ENCODE measurements at places on chromosomes 1 and 21. TPM values are rescaled to one million over a fixed set of nuclear protein-coding genes. Genes with fewer than 3 reads are reported as not detected.

The OLIG1 gene
- 5.1 TPM for total RNA-seq

The SSX2IP gene
- 128 TPM for total RNA-seq

The LCE1D gene
- not detected for total RNA-seq

The FCER1G gene
- total RNA-seq = 13.3 TPM

The FLG2 gene
- 0.31 TPM for total RNA-seq

The LENEP gene
- total RNA-seq = not detected

The SPATA17 gene
- total RNA-seq = 36.5 TPM

- H3K4me1 ChIP-seq = no peaks in the 10 kb centered on the region
- no peaks in the 10 kb centered on the region for H3K36me3 ChIP-seq
- H3K4me3 ChIP-seq = no peak overlapping the region
- no peaks in the 10 kb centered on the region for H3K27me3 ChIP-seq
Observed at GRCh38 chr1:114302821-114303220, 149.2 kb upstream of the SYT6 start.

GRCh38 chr1:208225954-208226937, 17.9 kb downstream of the PLXNA2 start:
- peaks cover 12% of the 10 kb centered on the region for H3K4me1 ChIP-seq
- no peaks in the 10 kb centered on the region for H3K36me3 ChIP-seq
- no peaks in the 10 kb centered on the region for H3K27me3 ChIP-seq
- no peak overlapping the region for H3K27ac ChIP-seq
- no peak for DNase-seq

DNA sequence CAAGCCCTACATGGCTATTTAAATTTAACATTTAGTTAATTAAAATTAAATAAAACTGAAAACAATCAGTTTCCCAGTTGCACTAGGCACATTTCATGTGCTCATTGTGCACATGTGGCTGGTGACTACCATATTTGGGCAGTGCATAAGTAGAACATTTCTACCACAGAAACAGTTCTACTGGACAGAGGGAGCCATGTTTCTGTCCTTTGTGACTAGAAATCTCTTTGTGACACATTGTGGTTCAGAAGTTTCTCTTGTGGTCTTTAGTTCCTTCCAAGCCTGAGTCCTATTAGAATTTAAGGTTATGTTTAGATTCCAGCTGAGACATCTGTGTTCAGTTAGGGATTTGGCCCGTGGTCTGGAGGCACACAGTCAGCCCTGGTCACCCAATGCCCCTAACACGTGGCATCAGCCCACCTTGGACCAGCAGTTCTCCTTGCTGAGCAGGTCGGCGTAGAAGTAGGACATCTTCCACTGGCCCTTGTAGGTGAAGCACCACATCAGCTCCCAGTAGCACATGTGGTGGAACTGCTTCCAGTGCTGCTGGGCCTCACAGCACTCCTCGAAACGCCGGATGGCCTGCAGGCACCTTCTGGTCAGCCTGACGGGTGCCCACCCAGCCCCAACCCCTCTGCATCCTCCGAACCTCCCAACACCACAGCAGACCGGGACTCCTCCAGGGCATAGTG, 29.1 kb downstream of the TTC39A start:
- peaks cover 12% of the 10 kb centered on the region for H3K4me1 ChIP-seq
- no peak for DNase-seq

- H3K27ac ChIP-seq = no peak overlapping the region
- H3K27me3 ChIP-seq = no peaks in the 10 kb centered on the region
- DNase-seq = no peak
- no peak overlapping the region for H3K4me3 ChIP-seq
- H3K4me1 ChIP-seq = peaks cover 3% of the 10 kb centered on the region
- no peaks in the 10 kb centered on the region for H3K36me3 ChIP-seq
Observed at GRCh38 chr1:162090378-162090777, 20.9 kb downstream of the NOS1AP start.

DNA sequence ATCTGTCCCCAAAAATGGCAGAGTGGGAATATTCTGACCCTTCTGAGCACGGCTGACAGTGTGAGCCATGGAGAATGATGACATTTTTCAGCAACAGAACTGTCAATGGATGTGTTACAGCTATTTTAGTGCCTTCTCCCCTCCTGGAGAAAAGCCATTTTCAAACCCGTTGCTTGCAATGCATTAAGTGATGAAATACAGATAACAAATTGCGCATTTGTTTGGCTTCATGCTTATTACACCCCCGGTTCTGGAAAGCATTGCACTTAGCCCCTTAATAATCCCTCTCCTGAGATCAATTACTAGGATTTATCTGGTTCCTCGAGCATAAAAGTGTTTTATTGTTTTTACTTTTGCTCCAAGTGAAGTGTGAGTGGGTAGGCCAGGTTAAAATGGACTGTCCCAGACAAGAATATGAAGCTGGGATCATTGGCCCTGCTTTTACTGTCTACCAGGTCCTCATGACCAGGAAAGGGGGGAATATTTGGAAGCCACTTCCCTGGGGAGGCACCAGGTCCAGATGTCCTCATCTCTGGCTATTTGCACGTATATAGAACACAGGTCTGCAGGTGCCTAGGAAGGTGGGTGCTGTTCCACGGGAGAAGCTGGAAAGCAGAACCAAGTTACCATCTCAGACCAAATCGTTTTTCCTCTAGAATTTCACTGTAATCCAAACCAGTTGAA, 37.5 kb upstream of the HHAT start:
- DNase-seq = no peak
- no peaks in the 10 kb centered on the region for H3K36me3 ChIP-seq
- H3K4me1 ChIP-seq = peaks cover 32% of the 10 kb centered on the region
- H3K27me3 ChIP-seq = no peaks in the 10 kb centered on the region
- H3K4me3 ChIP-seq = no peak overlapping the region

DNA sequence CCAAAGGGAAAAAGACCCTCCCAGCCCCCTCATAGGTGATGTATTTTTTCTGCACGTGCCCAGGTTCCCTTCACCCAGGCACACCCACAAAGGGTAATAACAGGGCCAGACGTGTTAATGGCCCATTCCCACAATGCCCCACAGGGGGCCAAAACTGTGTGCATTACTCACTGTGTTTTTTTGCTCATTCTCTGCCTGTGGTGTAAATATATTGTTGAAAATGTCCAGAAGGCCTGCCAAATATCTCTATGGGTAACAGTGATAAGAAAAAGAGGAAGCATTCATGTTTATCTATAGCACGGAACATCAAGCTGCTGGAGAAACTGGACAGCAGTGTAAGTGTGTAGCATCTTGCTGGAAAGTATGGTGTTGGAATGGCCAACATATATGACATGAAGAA, 21.9 kb downstream of the RHEX start:
- no peak overlapping the region for H3K4me3 ChIP-seq
- no peaks in the 10 kb centered on the region for H3K4me1 ChIP-seq
- H3K36me3 ChIP-seq = no peaks in the 10 kb centered on the region

GRCh38 chr1:169676001-169676400, 35.4 kb downstream of the SELL start:
- no peak overlapping the region for H3K4me3 ChIP-seq
- H3K4me1 ChIP-seq = peaks cover 5% of the 10 kb centered on the region
- DNase-seq = no peak
- H3K27me3 ChIP-seq = no peaks in the 10 kb centered on the region
- no peaks in the 10 kb centered on the region for H3K36me3 ChIP-seq

- no peak overlapping the region for H3K27ac ChIP-seq
- no peaks in the 10 kb centered on the region for H3K4me1 ChIP-seq
- no peaks in the 10 kb centered on the region for H3K27me3 ChIP-seq
Observed at GRCh38 chr1:170460001-170460400, 72.0 kb upstream of the GORAB start.

DNA sequence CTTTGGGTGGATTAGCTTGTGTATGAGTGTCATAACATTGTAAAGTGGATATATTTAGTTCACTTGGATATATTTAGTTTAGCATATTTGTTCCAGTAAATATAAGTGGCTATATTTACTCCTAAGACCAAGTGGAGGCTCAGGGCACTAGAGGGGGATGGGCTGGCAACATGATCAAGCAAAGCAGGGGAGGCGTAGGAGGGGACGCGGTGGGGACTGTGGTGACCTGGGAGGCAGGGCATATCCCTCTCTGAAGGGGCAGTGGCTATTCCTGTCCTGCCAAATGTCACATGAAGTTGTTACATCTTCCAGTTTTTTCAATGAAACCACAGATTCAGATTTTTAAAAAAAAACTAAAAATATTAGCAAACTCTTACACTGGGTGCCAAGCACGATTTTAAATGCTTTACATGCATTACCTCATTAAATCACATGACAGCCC, 51.9 kb upstream of the EDN2 start:
- H3K4me3 ChIP-seq = no peak overlapping the region
- no peak for DNase-seq
- no peaks in the 10 kb centered on the region for H3K27me3 ChIP-seq
- H3K4me1 ChIP-seq = peaks cover 14% of the 10 kb centered on the region

GRCh38 chr1:33140153-33141149, 41.4 kb downstream of the TRIM62 start:
- no peak overlapping the region for H3K4me3 ChIP-seq
- H3K4me1 ChIP-seq = peaks cover 8% of the 10 kb centered on the region
- H3K36me3 ChIP-seq = no peaks in the 10 kb centered on the region
- H3K27ac ChIP-seq = no peak overlapping the region
- DNase-seq = no peak

GRCh38 chr1:188140958-188141357, 1312.2 kb downstream of the PLA2G4A start:
- no peak overlapping the region for H3K4me3 ChIP-seq
- H3K27me3 ChIP-seq = no peaks in the 10 kb centered on the region
- H3K4me1 ChIP-seq = no peaks in the 10 kb centered on the region

DNA sequence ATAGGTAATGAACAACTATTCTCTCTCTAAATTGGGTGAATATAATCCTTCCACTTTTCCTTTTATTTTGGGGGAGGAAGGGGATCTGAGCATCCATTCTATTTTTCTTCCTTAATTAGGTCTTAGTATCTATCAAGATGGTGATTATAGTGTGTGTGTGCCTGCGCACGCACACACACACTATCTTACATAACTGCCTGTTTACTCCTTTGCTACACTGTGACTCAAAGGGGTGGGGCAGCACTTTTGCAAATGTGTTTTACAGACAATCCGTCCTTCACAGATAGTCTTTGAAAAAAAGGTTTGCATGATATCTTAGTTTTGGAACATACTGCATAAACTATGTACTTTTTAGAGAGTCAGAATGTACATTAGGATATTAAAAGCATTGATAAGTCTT, 191.5 kb downstream of the SDCCAG8 start:
- no peaks in the 10 kb centered on the region for H3K27me3 ChIP-seq
- H3K4me3 ChIP-seq = no peak overlapping the region
- no peaks in the 10 kb centered on the region for H3K4me1 ChIP-seq
- DNase-seq = peak; percentile 47
- H3K27ac ChIP-seq = no peak overlapping the region
- no peaks in the 10 kb centered on the region for H3K36me3 ChIP-seq

DNA sequence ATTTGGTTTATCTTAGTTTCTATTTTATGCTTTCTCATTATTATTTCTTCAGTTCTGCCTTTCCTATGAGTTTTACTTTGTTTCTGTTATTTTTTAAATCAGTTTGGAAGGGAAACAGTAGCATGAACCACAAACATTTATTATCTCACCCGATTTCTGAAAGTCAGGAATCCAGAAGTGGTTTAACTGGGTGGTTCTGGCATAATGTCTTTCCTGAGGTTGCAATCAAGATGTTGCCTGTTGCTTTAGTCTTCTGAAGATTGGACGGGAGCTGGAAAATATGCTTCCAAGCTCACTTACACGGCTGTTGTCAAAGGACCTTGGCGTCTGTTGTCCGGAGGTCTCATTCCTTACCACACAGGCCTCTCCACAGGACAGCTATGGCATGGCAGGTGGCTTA, 50.4 kb downstream of the SNRPE start:
- no peak overlapping the region for H3K27ac ChIP-seq
- no peak for DNase-seq
- no peaks in the 10 kb centered on the region for H3K27me3 ChIP-seq
- H3K4me3 ChIP-seq = no peak overlapping the region

DNA sequence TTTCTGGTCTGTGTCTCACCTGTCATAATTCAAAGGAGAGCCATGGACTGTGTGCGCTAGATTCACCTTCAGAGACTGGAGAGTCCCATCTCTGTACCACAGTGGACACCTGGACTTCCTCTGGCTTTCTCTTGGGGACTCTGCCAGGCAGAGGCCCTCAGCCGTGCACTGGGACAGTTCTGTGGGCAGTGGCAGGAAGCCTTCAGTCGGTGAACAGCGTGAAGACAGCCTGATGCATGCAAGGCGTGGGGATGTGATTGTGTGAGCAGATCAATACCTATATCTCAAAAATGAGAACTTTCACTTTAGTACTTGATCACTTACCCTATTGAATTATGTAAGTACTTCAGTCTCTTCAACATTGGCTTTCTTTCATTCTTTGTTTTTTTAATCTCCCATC, 245.3 kb downstream of the DISC1 start:
- no peak overlapping the region for H3K4me3 ChIP-seq
- no peaks in the 10 kb centered on the region for H3K36me3 ChIP-seq
- DNase-seq = no peak
- H3K27me3 ChIP-seq = no peaks in the 10 kb centered on the region
- H3K4me1 ChIP-seq = peaks cover 5% of the 10 kb centered on the region

DNA sequence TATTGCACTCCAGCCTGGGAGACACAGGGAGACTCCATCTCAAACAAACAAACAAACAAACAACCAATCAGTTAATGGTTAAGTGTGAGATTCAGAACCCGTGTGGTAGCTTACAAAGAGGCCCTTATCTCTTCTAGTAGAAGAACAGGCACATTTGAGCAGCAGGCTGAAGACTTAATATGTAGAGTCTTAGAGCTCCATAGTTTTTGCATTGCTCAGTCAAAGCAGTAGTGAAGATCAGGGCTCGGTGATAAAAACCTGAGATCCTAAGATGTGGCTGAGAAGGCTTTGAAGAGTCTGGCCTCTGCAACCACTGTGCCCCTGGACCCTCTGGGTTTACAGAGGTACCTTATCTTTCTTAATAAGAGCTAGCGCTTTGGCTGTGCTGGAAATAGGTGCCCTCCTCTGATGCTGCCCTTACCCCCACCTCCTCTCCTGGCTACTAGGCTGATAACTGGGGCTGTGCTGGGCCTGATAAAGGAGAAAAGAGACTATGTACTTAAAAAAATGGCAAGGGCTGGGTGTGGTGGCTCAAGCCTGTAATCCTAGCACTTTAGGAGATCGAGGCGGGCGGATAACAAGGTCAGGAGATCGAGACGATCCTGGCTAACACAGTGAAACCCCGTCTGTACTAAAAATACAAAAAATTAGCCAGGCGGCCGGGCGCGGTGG, 10.5 kb upstream of the UCK2 start:
- H3K4me1 ChIP-seq = no peaks in the 10 kb centered on the region
- no peak overlapping the region for H3K4me3 ChIP-seq
- no peaks in the 10 kb centered on the region for H3K36me3 ChIP-seq
- H3K27ac ChIP-seq = no peak overlapping the region

DNA sequence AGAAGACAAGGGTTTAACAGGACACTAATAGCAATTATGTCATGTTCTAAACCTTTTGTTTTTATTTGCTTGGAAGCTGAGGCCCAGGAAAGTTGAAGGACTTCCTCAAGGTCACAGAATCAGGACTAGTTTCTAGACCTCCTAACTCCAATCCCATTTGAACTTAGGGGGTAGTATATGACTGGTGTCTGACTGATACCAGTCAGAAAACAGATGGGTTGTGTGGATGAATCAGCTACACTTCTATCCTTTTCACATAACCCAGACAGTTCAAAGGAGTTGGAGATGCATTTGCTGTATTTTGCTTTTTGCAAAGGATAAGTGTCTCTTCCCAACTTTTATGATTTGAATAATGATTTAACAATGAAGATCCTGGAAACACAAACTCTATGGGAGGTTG, 322.5 kb downstream of the HLX start:
- H3K4me1 ChIP-seq = no peaks in the 10 kb centered on the region
- H3K4me3 ChIP-seq = no peak overlapping the region
